ENCODE measurements at places on chromosomes 7 and 10.

- no peak for DNase-seq
Observed at GRCh38 chr10:60974463-60975149, 30.6 kb upstream of the RHOBTB1 start.

GRCh38 chr10:44417761-44418160 lies 32.9 kb upstream of the CXCL12 start:
- no peak for DNase-seq

DNA sequence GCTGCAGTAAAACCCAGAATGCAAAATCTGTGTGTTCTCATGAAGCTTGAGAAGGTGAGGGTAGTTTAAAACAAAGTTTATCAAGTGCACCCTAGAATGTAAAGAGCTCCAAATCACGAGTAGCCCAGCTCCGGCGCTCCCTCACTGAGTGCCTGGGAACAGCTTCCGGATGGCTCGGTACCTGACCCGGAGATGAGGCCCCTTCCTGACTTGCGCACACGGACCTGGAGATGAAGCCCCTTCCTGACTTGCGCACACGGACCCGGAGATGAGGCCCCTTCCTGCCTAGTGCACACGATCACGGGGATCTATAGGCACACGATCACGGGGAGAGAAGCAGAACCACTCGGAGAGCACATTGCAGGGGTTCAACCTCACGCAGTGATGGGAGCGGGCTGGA lies 322.1 kb upstream of the RNF32 start:
- no peak for DNase-seq

GRCh38 chr10:96968682-96969423 lies 136.8 kb downstream of the LCOR start:
- DNase-seq: no peak

DNA sequence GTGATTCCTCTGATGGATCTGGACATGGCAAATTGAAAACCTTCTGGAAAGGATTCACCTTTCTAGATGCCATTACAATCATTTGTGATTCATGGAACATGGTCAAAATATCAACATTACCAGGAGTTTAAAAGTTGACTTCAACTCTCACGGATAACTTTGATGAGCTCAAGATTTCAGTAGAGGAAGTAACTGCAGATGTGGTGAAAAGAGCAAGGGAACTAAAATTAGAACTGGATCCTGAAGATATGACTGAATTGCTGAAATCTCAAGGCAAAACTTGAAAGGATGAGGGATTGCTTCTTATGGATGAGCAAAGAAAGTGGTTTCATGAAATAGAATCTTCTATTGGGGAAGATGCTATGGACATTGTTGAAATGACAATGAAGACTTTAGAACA lies 293.6 kb downstream of the ARHGAP12 start:
- no peak for DNase-seq

DNA sequence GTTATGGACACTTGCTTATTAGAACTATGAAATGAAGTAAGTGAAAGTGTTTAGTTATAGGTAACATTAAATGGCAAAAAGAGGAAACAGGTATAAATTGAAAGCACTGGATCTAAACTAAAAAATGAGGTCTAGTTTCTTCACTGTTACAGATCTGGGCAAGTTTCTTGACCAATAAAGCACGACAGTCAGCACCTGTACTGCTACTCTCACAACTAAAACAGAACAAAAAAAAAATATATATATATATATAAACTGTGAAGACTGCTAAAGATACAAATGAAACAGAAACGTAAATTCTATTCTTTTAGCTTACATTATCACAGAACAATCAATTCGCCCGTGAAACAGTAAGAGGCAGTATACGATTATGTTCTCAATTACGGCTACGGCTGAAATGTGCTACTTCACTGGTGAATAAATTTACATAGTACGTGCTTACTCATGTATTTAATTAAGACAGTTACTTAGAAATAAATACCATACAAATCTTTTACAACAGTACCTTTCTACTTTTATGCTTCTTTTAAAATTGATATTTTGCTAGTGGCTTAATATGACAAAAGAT lies 4.2 kb downstream of the AHR start:
- no peak for DNase-seq
